ENCODE measurements at places on chromosomes 12 and 14. TPM values are rescaled to one million over a fixed set of nuclear protein-coding genes. Genes with fewer than 3 reads are reported as not detected.

DNA sequence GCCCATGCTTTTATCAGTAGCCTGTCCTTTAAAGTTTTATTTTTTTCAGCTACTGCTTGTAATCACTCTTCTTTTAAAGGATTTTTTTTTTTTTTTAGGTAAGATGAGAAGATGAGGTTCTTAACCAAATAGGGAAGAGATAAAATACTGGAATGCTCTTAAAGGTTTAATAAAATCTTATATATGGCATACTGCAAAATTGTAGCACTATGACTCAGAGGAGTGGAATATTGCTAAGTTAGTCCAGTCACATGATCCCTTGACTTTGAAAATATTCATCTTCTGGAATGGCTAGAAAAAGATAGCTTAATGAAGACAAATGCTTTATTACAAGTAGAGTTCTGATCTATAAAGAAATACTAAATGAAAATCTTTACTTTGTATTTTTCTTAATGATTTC is 116.6 kb downstream of the NAV3 start:
- no peak for DNase-seq

GRCh38 chr14:102565959-102566358 is 26.5 kb upstream of the RCOR1 start:
- no peak for DNase-seq

- DNase-seq, result no peak
These were observed 29.7 kb downstream of the A2ML1 start for GRCh38 chr12:8852119-8852518.

DNA sequence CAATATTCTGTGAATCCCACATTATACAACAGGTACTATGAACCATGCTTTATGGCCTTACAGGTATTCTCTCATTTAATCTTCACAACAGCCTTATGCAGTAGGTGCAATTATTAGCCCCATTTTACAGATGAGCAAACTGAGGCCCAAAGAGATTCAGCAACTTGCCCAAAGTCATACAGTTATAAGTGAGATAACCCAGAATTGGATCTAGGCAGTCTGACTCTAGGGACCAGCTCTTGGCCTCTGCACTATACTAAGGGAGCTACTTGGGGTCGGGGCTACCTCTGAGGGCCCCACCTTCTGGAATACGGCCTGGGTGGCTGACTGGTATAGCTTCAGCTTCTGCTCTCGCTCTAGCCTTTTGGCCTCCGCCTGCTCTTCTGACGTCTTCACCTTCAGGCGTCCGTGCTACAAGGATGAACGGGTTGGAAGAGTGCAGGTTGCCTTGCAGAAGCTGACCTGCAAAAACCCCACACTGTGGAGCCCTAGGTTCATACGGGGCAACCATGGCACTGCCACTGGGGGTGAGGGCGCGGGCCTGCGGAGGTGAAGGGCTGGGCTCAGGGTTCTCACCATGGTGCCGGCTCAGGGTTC is 762 bp downstream of the RABGGTA start:
- no peak for DNase-seq

- DNase-seq, result no peak
These were observed 8.1 kb downstream of the LGR5 start for GRCh38 chr12:71447691-71448132.

DNA sequence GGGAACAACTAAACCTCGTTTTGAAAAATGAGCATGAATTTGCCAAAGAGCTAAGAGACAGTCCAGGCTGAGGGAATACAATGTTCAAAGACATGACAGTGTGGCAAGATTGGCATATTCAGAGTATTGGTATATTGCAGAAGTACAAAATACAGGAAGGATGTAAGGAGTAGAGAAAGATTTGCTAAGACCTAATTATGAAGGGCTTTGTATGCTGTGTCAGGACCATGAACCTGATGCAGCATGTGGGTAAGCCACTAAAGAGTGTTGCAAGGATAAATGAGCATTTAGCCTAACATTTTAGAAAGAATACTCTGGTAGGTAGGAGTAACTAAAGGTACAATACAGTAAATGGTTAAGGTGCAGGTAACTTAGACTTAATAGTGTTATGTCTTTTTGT is 65.1 kb downstream of the KTN1 start:
- no peak for DNase-seq

The STON2 gene
- 9.3 TPM for total RNA-seq

The PPP1R1A gene
- total RNA-seq, result 298 TPM

GRCh38 chr14:47278233-47278842 is 397.1 kb downstream of the MDGA2 start:
- DNase-seq, result no peak

The IL26 gene
- total RNA-seq, result not detected

- DNase-seq, result no peak
These were observed 41.7 kb downstream of the PPM1H start for GRCh38 chr12:62893276-62893675.

The ACAD10 gene
- total RNA-seq, result 35.8 TPM

GRCh38 chr14:66495218-66496098 is 9.3 kb downstream of the CCDC196 start:
- DNase-seq, result no peak

- no peak for DNase-seq
These were observed 259.1 kb downstream of the SLC6A15 start for GRCh38 chr12:84653482-84653881.

GRCh38 chr12:115872212-115872611 is 405.3 kb downstream of the MED13L start:
- no peak for DNase-seq

DNA sequence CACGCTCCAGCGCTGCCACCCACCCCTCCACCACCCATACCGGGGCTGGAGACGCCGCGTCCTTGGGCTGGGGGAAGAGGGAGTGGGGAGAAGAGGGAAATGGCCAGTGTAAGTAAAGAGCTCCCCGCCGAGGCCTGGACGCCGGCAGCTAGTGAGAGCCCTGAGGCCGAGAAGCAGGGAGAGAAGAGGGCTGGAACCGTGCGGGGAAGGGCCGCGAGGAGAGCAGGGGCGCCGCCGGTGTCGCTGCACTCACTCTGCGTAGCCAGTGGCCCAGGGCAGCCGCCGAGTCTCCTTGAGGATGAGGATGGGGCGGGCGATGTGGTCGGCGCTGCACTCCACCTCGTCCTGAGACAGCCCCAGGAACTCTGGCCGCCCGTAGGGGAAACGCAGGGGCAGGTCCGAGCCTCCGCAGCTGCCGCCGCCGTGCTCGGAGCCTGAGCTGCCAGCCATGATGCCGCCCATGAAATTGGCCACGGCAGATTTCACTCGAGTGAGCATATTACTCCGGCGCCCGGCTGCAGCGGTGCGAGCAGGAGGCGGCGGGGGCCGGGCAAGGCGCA is 631 bp downstream of the PPM1H start:
- DNase-seq, result peak; percentile 70

The CTSG gene
- 1.4 TPM for total RNA-seq

- no peak for DNase-seq
These were observed 48.1 kb downstream of the KCNK13 start for GRCh38 chr14:90109858-90110257.
